HS-27A (cell line): ENCODE measurements at places on chromosomes 16 and 17.

- DNase-seq: no peak
Observed at GRCh38 chr16:27770271-27771196, 220.6 kb downstream of the KATNIP start.

GRCh38 chr17:37710344-37710886 is 34.4 kb downstream of the HNF1B start:
- DNase-seq: no peak

- DNase-seq: peak; percentile 59
Observed at GRCh38 chr17:59154292-59154720, 680 bp downstream of the SKA2 start.

DNA sequence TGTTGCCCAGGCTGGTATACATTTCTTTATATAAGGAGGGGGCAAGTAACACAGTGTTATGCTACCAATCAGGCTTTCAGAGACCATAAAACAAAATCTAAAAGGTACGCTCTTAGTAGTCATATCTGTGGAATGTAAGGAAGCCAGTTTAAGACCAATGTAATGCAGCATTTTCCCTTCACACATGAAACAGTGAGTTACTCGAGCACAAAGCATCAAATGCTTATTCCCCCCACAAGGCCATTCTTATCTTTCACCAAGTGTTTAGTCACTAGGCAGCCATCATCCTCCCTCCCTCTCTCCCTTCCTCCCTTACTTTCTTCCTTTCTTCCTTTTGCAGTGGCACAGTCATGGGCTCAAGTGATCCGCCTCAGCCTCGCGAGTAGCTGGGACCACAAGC is 12.8 kb downstream of the HMOX2 start:
- DNase-seq: peak; percentile 82
